Stimulated activated memory B cell treated with anti-CD40 and anti-IgM and Interleukin-4, amounts not matched to agents 10 μg/mL and 1 μg/mL and 100 μg/mL, for 72 hours (primary cell): ENCODE measurements at places on chromosomes 12 and 14.

DNA sequence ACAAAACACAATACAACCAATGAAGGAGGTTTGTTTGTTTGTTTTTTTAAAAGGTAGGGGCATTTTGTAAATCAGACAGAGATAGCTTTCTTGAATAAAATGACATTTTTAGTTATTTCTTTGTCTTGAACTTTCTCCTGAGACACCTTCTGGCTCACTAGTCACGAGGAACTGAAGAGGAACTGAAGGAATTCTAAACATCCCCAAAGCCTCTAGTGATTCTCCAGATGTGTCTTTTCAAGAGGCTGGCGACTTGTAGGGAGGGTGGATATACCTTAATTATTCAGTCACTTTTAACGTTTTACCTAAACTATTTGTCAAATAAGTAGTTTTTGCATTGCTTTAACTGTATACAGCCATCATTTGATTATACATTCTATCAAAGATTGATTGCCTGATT lies 211.2 kb upstream of the LRIG3 start:
- ATAC-seq = no peak

- ATAC-seq = no peak
These were observed 15.3 kb upstream of the STYK1 start for GRCh38 chr12:10689146-10689545.

- no peak for ATAC-seq
These were observed 617.0 kb downstream of the VRK1 start for GRCh38 chr14:97413966-97414717.

DNA sequence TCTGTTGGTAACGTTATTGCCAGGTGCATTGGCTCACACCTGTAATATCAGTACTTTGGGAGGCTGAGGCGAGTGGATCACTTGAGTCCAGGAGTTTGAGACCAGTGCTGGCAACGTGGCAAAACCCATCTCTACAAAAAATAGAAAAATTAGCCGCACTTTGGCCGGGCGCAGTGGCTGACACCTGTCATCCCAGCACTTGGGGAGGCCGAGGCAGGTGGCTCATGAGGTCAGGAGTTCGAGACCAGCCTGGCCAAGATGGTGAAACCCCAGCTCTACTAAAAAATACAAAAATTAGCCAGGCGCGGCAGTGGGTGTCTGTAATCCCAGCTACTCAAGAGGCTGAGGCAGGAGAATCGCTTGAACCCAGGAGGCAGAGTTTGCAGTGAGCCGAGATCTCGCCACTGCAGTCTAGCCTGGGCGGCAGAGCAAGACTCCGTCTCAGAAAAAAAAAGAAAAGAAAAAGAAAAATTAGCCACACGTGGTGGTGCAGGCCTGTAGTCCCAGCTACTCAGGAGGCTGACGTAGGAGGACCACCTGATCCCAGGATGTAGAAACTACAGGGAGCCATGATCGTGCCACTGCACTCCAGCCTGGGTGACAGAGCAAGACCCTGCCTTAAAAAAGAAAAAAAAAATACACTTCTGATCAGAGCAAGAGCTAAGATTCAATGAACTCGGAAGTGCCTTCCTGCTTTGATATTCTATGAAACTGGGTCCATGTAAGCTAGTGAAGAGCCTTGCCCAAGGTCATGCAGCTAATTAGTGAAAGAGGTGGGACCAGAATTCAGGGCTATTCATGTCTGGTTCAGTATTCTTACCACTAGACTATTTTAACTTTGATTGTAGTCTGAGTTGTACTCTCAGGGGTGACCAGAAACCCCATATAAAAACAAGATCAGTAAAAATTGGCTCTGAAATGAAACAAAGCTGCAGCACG lies 4.2 kb upstream of the RNASE8 start:
- ATAC-seq = no peak

DNA sequence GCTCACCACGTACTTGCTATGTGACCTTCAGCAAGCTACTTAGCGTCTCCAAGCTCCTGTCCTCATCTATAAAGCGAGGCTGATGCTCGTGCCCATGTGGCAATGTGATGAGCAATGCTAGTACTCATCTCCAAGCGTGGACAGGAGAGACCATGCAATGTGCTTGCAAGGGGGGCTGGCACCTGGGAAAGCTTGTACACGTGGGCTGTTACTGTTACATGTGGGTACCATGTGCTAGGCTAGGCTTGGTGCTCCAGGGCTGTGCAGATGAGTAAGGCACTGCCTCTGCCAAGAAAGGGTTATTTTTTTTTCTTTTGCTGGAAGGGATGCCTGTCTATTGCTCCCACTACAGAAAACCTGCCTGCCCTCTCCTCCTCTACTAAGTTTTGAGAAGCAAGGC lies 46.6 kb downstream of the TSPAN11 start:
- no peak for ATAC-seq

DNA sequence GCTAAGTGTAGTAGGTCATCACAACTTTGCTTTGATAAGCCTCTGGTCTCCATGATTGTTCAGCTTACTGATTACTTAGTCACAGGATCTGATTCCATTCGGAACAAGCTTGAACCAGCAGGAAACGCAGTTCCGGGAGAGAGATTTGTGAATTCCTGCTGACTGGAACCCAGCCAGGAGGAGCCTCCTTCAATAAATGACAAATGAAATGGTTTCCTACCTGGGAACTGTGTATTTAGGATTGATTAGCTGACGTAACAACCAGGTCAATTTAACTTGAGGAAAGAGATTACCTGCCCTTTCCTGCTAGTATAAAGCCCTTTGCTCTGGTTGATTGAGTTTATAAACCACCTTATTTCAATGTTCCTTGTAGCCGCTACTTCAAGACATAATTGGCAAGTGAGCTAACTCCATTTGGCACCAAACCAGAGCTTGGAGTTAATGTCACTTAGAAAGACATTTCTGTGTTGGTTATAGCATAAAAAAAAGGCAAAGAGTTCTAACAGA lies 35.1 kb upstream of the KCNH3 start:
- no peak for ATAC-seq

DNA sequence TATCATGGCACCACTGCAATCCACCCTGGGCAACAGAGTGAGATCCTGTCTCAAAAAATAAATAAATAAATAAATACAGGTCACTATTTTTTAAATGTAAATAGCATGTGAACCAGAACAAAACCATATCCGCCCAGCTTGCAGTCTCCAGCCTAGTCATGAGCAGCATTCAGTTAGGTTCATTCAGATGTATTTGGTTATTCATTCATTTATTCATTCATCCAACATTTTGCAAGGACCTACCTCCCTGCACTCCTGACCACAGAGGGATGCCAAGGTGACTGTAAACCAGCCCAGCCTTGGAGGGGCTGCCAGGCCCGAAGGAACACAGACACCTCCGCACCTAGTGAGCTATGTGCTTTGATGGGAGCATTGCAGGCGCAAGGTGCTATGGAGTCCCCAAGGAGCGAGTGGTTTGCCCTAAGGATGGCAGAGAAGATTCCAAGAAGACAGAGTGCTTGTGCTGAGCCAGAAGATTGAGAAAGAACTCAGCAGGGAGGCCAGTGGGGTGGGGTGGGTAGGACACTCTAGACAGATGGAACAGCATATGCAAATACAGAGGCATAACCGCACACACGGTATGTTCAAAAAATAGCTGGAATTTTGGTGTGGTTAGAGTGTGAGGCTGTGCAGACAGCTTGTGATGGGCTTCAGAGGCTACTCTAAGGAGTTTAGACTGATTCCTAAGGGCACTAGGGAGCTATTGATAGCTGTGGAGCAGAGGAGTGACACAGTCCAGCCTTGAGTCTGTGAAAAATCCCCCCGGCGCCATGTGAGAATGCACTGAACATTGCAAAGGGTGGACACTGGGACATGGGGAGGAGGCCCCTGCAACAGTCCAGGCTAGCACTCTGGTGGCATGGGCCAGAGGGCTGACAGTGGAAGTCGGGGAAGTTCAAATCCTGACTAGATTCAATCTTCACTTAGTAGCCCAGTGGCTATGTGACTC lies 11.7 kb downstream of the DTX1 start:
- no peak for ATAC-seq

GRCh38 chr12:68636268-68636667 lies 25.6 kb downstream of the RAP1B start:
- no peak for ATAC-seq

GRCh38 chr12:115204957-115205754 lies 521.2 kb upstream of the TBX3 start:
- no peak for ATAC-seq

DNA sequence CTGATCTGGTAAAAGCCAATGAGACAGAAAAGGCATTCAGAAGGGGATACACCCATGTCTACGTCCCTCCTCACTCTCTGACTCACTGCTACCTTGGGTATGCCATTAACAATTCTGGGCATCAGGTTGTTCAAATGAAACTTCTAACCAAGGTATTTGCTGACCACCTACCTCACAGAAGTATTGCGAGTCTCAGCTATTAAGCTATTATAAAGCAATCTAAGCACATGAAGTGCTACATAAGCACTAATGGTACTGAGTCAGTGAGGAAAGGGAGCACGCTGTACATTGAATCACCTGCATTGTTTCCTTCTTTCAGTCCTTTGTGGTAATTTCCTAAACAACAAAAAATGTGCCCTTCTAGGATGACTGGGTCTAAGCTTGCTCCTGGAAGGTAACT lies 62.8 kb upstream of the CCDC91 start:
- ATAC-seq = no peak
